ENCODE measurements at places on chromosomes 6 and 20. TPM values are rescaled to one million over a fixed set of nuclear protein-coding genes. Genes with fewer than 3 reads are reported as not detected.
A peak's percentile ranks its signal among the peaks of the same experiment; 100 is the strongest.

DNA sequence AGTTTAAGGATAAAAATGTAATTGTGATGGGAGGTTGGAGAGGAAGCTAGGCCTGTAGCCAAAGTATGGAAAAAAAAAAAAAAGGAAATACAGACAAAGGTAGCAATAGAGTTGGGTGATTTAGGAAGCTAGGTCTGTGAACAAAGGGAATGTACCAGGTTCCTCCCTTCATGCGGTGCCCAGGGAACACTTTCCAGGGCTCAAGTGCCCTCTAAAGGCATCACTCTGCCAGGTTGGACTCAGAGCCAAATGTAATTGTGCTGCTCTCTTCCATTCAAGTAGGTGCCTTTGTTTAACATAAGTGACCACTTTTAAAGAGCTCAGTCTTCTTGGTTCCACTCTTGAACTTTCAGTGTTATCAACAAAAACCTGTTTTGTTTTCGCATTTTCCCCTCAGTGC is 159.7 kb upstream of the AHI1 start:
- no peaks in the 10 kb centered on the region for H3K36me3 ChIP-seq
- H3K27ac ChIP-seq: no peak overlapping the region
- DNase-seq: no peak
- H3K4me1 ChIP-seq: no peaks in the 10 kb centered on the region

DNA sequence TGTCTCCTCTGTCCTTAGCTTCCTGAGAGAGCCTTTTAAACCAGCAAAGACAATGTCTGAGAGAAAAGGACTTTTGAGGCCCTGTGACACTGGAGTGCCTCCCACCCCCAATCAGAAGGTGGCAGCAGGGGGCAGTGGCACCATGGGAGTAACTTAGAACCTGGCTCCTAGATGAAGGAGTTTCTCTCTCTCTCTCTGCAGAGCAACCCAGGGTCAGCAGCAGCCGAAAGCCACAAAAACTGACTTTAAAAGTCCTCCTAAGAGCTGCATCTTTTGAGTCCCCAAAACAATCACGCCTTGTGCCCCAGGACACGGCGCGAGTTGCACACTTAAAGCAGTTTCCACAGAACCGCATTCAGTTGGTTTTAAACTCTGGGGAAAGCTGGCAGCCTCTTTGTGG is 5.3 kb upstream of the TCP11 start:
- no peaks in the 10 kb centered on the region for H3K27me3 ChIP-seq
- H3K36me3 ChIP-seq: no peaks in the 10 kb centered on the region
- DNase-seq: no peak
- no peak overlapping the region for H3K4me3 ChIP-seq

DNA sequence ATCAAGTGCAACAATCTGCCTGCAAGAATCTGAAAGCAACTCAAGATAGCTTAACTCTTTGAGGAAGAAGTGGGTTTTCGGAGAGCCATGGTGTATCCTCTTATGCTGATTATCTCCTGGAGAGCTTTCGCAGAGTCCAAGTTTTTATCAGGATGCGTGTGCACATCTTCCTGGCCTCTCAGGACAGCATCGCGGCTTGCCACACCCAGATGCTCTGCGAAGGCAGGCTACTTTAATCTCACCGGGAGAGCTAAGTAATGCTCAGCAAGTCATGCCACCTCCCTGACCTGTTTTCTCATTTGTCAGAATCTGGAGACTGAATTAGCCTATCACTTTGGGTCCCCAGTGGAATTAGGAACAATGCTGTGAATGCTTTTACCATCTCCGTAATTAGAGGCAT is 52.9 kb downstream of the TTI1 start:
- H3K36me3 ChIP-seq: no peaks in the 10 kb centered on the region
- no peak overlapping the region for H3K27ac ChIP-seq
- DNase-seq: no peak
- H3K4me1 ChIP-seq: no peaks in the 10 kb centered on the region

- no peak overlapping the region for H3K4me3 ChIP-seq
- H3K36me3 ChIP-seq: no peaks in the 10 kb centered on the region
- no peak overlapping the region for H3K27ac ChIP-seq
Measured at GRCh38 chr6:112300896-112301295, 46.2 kb upstream of the RFPL4B start.

GRCh38 chr6:11083491-11083890 is 10.1 kb upstream of the SMIM13 start:
- no peak overlapping the region for H3K4me3 ChIP-seq
- no peaks in the 10 kb centered on the region for H3K27me3 ChIP-seq
- no peaks in the 10 kb centered on the region for H3K4me1 ChIP-seq
- H3K27ac ChIP-seq: no peak overlapping the region
- no peak for DNase-seq
- no peaks in the 10 kb centered on the region for H3K36me3 ChIP-seq

- no peak overlapping the region for H3K4me3 ChIP-seq
- H3K27ac ChIP-seq: no peak overlapping the region
- peaks cover 14% of the 10 kb centered on the region for H3K4me1 ChIP-seq
- no peaks in the 10 kb centered on the region for H3K27me3 ChIP-seq
- H3K36me3 ChIP-seq: no peaks in the 10 kb centered on the region
- peak; percentile 65 for DNase-seq
Measured at GRCh38 chr6:169070506-169071176, 183.0 kb downstream of the THBS2 start.

DNA sequence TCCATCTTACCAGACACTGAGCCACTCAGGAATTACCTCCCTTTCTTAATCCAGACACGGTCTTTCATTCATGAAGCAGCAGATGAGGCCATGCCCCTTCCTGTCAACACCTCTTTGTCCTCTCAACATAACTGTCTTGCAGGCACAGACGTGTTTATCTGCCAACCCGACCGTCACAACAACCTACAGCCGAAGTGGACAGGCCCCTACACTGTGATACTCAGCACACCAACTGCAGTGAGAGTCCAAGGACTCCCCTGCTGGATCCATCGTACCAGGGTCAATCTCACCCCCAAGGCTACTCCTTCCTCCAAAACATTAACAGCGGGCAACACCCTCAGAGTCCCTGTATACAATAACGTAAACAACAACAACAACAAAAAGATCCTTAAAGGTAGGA is 30.6 kb upstream of the ULBP3 start:
- DNase-seq: no peak
- no peak overlapping the region for H3K4me3 ChIP-seq
- no peaks in the 10 kb centered on the region for H3K4me1 ChIP-seq
- H3K27ac ChIP-seq: no peak overlapping the region

DNA sequence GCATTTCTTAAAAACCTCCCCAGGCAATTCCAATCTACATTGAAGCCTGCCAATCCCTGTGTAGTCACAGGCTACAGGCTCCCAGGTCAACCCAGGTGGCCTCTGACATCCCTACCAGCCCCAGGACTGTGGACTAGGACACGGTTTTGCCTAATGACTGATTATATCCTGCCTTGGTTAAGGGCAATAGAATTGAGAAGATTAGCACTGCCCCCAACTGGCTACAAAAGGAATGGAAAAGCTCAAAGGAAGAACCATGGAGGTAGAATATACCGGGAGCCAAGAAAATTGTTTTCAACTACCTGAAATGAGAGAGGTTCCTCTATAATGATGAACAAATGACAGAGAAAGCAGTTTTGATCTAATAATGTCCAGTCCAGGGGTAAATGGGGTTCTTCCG is 421.1 kb upstream of the AGPAT4 start:
- DNase-seq: no peak
- no peaks in the 10 kb centered on the region for H3K36me3 ChIP-seq

GRCh38 chr6:55208478-55209458 is 34.5 kb downstream of the HCRTR2 start:
- DNase-seq: no peak
- H3K36me3 ChIP-seq: no peaks in the 10 kb centered on the region
- H3K4me1 ChIP-seq: no peaks in the 10 kb centered on the region
- no peak overlapping the region for H3K4me3 ChIP-seq

DNA sequence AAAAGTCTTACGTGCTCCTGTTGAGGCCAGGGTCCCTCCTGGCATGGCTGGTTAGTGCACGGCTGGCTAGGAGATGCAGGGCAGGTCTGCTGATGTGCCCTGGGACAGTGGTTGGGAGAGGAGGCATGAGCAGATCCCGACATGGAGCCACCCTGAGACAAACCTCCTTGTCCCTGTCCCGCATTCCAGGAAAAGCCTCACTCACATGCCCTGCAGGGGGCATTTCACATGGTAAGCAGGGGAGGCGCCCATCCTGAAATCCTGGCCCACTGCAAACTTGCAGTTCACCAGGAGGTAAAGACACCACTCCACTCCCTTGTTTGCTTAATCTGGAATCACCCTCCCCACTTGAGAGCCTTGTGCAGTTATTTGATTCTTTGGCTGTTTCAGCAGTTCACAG is 116.7 kb upstream of the SLC24A3 start:
- no peaks in the 10 kb centered on the region for H3K4me1 ChIP-seq
- no peak overlapping the region for H3K27ac ChIP-seq
- no peaks in the 10 kb centered on the region for H3K36me3 ChIP-seq
- no peak for DNase-seq
- H3K4me3 ChIP-seq: no peak overlapping the region

DNA sequence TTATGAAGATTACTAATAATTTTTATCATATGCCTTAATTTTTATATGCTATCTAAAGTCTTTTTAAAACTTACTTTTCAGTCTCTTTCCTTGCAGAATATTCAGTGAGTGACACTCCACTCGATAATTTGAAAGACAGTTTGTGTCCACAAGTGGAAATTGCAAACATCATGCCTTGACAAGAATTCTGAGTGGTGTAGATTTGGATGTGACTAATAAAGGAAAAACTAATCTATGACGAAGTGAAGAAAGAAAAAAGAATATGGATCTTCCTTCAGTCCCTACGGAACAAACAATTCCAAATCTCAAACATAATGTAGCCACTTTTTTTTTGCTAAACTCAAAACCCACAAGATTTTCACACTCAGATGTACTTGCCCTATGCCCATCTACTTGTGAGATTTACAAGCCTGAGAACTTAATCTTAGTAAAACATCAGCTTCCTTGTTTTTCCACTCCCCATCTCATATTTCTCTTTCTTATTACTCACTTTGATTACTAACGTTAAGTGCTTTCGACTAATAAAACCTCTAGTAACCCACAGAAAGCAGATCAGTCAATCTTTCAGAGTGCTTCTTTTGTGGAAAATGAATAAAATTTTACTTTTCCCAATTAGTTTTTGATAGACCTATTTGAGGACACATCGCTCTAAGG is 1155.8 kb downstream of the GRIK2 start:
- no peak for DNase-seq
- H3K36me3 ChIP-seq: no peaks in the 10 kb centered on the region
- H3K4me3 ChIP-seq: no peak overlapping the region
- H3K4me1 ChIP-seq: no peaks in the 10 kb centered on the region
- no peak overlapping the region for H3K27ac ChIP-seq
- no peaks in the 10 kb centered on the region for H3K27me3 ChIP-seq

DNA sequence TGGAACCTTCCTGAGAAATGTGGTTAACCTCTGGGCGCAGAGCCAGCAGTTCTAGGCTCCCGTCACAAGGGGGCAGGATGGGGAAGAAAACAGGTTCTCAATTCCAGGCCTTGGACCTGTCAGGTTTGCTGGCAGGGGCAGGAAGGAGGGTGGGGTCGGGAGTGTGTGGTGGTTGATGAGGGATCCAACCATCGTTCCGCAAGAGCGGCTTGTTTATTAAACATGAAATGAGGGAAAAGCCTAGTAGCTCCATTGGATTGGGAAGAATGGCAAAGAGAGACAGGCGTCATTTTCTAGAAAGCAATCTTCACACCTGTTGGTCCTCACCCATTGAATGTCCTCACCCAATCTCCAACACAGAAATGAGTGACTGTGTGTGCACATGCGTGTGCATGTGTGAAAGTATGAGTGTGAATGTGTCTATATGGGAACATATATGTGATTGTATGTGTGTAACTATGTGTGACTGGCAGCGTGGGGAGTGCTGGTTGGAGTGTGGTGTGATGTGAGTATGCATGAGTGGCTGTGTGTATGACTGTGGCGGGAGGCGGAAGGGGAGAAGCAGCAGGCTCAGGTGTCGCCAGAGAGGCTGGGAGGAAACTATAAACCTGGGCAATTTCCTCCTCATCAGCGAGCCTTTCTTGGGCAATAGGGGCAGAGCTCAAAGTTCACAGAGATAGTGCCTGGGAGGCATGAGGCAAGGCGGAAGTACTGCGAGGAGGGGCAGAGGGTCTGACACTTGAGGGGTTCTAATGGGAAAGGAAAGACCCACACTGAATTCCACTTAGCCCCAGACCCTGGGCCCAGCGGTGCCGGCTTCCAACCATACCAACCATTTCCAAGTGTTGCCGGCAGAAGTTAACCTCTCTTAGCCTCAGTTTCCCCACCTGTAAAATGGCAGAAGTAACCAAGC is 29.6 kb downstream of the SRSF3 start:
- no peaks in the 10 kb centered on the region for H3K27me3 ChIP-seq
- peak; percentile 95 for DNase-seq
- H3K4me3 ChIP-seq: no peak overlapping the region
- peak overlapping the region; percentile 80 for H3K27ac ChIP-seq
- H3K4me1 ChIP-seq: peaks cover 20% of the 10 kb centered on the region

DNA sequence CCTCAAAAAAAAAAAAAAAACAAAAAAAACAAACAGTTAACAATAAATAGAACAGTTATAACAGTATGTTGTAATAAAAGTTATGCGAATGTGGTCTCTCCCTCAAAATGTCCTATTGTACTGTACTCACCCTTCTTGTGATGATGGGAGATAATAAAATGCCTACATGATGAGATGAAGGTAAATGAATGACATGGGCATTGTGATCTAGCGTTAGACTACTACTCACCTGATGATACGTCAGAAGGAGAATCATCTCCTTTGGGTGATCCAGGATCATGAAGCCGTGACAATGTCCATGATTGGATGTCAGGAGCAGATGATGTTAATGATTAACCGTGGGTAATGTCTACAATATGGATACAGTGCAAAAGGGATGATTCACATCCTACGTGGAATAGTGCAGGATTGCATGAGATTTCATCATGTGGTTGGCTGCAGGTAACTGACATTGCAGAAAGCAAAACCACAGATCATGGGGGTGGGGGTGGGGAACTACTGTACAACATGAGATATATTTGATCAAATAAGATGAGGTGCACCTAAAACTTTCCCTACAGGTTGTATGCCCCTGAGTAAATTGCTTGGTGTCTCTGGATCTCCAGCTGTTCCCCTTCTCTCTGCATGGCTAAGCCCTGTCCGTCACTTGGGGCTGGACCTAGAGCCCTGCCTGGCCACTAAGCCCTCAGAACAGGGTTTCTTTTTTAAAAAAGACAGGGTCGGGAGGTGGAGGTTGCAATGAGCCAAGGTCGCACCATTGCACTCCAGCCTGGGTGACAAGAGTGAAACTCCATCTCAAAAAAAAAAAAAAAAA is 6.2 kb upstream of the RBCK1 start:
- no peak for DNase-seq
- no peak overlapping the region for H3K4me3 ChIP-seq
- H3K27me3 ChIP-seq: no peaks in the 10 kb centered on the region

- H3K27ac ChIP-seq: no peak overlapping the region
- no peaks in the 10 kb centered on the region for H3K4me1 ChIP-seq
- DNase-seq: no peak
- H3K4me3 ChIP-seq: no peak overlapping the region
- no peaks in the 10 kb centered on the region for H3K27me3 ChIP-seq
- H3K36me3 ChIP-seq: no peaks in the 10 kb centered on the region
Measured at GRCh38 chr20:731891-732560, 36.3 kb downstream of the SLC52A3 start.

GRCh38 chr6:373773-374724 is 17.5 kb upstream of the IRF4 start:
- DNase-seq: peak; percentile 34
- H3K36me3 ChIP-seq: no peaks in the 10 kb centered on the region
- H3K27ac ChIP-seq: no peak overlapping the region
- H3K4me1 ChIP-seq: no peaks in the 10 kb centered on the region

Gene SYNDIG1
- total RNA-seq: 1.6 TPM

Gene LSM2
- total RNA-seq: 47.5 TPM

Gene APOBEC2
- not detected for total RNA-seq

Gene SLC22A2
- not detected for total RNA-seq

Gene MEP1A
- total RNA-seq: not detected

Gene MOCS1
- 17.2 TPM for total RNA-seq

Gene EIF2S2
- total RNA-seq: 85.8 TPM

Data from ovary (tissue), 10 donors.